ENCODE measurements at places on chromosomes 11 and 22. TPM values are rescaled to one million over a fixed set of nuclear protein-coding genes. Genes with fewer than 3 reads are reported as not detected.

DNA sequence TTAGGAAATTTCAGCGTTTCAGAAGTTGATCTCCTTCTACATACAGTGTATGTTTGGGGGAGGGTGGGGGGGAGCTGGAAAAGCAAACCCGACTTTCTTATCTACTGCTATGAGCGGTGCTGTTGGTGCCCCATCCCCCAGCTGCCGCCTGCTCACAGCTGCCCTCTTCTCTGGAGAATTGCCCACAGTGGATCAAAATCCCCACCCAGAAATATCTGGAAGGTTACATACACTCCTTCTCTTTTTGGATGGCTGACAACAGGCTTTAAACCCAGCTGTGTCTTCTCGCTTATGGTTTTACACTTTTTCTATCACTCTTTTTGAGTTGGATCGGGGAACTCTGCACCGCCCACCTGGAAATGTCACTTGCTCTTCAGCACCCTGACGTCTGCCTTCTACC is 56.4 kb downstream of the DHCR7 start:
- no peak for DNase-seq

GRCh38 chr22:25496396-25497064 is 67.9 kb upstream of the GRK3 start:
- no peak for DNase-seq

- DNase-seq: peak; percentile 59
Measured at GRCh38 chr11:100151944-100152343, 535.1 kb upstream of the ARHGAP42 start.

DNA sequence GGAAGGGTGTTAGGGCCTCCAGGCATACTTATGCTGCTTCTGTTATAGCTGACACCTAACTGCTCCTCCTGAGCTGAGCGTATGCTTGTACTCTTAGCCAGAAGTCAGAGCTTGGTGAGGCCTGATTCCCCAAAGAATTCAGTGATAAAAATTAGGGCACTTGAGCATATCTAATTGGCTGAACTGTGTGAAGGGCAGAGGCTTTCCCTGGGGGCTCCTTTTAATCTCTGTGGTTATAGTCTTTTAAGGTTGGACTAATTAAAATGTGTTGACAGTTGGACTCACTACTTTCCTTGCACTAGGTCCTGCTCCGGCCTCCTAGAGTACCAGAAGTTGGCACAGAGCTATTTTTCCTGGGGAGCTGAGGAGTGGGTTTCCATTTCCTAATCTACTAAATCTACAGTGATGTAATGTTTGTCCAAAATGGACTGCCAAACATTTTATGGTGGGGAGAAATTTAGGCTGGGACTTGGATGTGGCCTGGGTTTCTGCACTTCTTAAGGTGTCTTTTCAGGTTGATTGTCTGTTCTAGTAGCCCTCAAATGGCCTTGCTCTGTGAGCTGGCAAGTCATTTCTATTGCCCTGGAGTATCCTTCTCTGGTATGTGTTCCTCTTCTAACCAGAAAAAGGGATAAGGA is 18.4 kb downstream of the STIM1 start:
- DNase-seq: no peak

- no peak for DNase-seq
Measured at GRCh38 chr22:20010307-20011122, 6.1 kb downstream of the ARVCF start.

Gene PDE3B
- total RNA-seq: 2.4 TPM

GRCh38 chr11:87397011-87397865 is 359.5 kb downstream of the TMEM135 start:
- no peak for DNase-seq

DNA sequence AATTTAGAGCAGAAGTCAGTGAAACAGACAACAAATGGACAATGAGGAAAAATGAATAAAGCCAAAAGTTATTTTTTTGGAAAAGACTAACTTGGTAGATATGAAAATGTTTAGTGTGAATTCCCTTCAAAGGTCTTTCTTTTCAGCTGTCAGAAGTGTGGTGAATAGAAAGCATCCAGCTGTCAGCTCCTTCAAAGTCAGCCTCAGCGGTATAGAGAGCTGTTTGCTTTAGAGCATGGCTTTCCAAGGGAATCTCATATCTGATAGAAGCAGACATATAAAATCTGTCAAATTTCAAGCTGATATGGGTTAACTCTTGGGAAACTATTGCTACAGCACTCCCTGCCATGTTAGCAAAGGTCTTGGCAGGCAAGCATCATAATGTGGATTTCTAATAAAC is 309.3 kb downstream of the CASP12 start:
- DNase-seq: no peak

Gene SPDYC
- not detected for total RNA-seq

Gene RFPL1
- not detected for total RNA-seq

- no peak for DNase-seq
Measured at GRCh38 chr11:75524665-75525432, 892 bp downstream of the GDPD5 start.

DNA sequence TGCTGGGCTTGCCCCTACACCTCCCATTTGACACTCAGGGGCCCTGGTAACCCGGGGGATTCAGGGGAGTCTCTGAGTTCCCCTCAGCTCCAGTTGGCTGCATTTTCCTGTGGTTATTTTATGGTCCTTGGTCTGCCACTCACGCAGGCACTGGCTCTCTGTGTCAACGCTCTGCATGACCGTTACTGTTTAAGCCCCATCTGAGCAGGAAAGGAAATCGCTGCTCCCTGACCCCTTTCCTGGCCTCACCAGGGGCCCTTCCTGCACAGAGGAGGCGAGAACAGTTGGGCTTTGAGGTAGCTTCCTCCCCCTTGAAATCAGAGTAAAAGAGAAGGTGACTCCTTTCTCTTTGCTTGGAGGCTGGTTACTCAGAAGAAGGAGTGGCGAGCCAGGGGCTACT is 2.4 kb downstream of the C1QTNF4 start:
- peak; percentile 83 for DNase-seq

Gene MUC5B
- total RNA-seq: under 0.01 TPM

Gene SEPTIN3
- under 0.01 TPM for total RNA-seq

- DNase-seq: no peak
Measured at GRCh38 chr11:12755510-12756453, 81.6 kb downstream of the TEAD1 start.

Gene SLN
- not detected for total RNA-seq

DNA sequence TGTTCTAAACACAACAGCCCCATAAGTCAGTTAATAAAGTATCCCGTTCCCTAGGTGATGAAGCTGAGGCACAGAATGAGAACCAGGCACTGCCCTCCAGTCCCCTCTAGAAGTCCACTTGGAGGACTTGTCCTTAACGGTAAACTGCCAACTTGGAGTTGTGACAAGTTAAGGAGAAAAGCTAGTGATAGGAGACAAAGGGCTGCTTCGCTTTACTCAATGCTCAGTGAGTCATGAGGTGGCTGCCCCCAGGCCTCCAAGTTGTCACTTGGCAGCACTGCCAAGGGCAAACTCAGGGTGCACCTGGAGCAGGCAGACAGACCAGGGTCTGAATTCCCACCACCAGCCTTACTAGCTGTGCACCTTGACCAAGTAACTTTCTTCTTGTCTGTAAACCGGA is 13.5 kb downstream of the SLC43A1 start:
- no peak for DNase-seq

GRCh38 chr11:2315395-2316168 is 13.8 kb downstream of the TSPAN32 start:
- DNase-seq: no peak

DNA sequence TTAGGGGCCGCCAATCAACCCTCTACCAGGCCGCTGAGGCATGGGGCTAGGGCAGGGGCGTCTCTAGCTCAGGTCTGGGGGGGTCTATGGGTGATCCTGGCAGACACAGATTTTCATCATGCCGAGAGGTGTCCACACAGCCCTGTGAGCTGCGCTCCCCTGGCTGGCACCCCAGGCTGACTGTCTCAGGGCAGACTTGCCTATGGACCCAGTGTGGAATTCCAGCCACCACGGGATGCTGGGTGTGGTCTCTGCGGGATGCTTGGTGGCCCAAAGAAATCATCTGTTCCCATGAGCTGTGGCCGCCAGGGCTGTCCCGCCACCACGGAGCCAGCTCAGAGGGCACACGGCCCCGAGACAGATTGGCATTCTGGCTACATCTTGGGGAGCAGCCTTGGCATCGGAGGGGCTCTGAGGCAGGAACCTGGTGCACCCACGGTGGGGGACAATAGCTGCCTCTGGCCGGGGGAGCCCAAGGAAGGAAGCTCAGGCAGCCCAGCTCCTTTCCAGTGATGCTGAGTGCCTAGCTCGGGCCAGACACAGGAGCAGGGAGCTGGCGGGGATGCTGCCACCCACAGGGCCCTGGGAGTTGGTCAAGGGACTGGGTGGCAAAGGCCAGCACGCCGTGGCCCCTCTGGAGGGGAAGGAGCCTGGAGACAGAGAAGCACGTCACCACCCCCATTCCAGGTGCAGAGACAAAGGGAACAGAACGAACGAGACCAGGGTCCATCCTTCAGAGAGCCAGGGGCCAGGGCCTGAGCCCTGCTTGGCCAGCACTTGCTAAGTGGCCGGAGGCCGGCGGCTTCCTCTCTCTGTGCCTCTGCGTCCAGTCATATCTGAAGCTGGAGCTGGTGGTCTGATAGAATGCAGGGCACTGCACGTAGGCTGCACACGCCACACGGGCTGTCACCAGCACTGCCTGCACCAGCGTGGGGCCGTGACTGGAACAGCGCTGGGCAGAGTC is 64.4 kb upstream of the FGF3 start:
- DNase-seq: no peak

Gene SLC25A45
- 7.0 TPM for total RNA-seq

GRCh38 chr11:17463546-17464174 is 13.0 kb downstream of the ABCC8 start:
- no peak for DNase-seq

Gene PGA3
- not detected for total RNA-seq

DNA sequence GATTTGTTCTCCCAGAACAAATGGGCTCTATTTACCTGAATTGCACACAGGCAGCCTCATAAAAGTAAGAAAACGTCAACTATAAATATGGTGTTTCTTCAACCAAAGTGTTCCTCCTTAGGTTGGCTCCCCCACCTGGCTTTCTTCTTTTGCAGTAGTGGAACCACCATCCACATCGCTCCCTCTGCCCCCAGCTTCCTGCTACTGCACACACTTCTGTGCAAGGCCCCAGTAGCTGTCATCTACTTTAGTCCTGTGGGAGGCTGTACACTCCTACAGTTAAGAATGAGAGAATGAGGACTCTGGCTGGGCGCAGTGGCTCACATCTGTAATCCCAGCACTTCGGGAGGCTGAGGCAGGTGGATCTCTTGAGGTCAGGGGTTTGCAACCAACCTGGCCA is 89.5 kb downstream of the BMAL1 start:
- no peak for DNase-seq

- no peak for DNase-seq
Measured at GRCh38 chr11:87228820-87229219, 191.1 kb downstream of the TMEM135 start.

GRCh38 chr11:114078423-114078822 is 18.9 kb downstream of the ZBTB16 start:
- no peak for DNase-seq

DNA sequence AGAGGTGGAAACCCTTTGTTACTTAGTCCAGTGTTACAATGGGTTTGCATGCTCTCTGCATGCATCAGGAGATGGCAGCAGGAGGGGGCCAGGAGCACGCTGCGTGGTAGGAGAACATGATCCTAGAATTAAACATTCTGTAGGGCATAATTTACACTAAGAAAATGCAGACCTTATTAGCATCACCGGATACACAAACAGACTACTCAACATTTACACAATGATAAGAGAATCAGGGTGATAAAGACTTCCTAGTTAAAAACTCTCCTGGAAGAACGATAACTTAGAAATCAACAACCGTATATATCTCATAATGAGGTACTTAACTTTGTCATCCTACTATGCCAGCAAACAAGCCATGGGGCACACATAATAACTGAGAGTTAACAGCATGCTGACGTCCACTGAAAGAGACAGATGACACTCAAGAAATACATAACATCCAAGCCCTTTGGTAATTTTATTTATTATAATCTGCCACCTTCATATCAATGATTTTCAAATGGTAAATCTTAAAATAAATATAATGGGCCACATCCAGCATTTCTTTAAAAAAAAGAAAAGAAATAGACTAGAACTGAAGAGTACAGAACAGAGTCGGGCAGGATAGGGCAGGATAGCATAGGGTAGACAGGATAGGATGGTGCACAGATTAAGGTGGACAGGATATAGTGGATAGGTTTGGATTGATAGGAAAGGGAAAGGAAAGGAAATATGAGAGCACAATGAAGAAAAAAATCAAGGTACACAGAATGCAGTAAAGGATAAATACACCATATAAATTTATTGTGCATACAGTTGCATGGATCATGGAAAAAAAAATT is 27.5 kb downstream of the CADM1 start:
- DNase-seq: no peak

Gene OR10A2
- total RNA-seq: under 0.01 TPM

- no peak for DNase-seq
Measured at GRCh38 chr11:129854232-129854805, 38.7 kb downstream of the TMEM45B start.

GRCh38 chr11:134632347-134633119 is 220.5 kb upstream of the B3GAT1 start:
- no peak for DNase-seq

- no peak for DNase-seq
Measured at GRCh38 chr11:61711498-61711897, 31.3 kb downstream of the DAGLA start.

Gene OR8G5
- not detected for total RNA-seq

DNA sequence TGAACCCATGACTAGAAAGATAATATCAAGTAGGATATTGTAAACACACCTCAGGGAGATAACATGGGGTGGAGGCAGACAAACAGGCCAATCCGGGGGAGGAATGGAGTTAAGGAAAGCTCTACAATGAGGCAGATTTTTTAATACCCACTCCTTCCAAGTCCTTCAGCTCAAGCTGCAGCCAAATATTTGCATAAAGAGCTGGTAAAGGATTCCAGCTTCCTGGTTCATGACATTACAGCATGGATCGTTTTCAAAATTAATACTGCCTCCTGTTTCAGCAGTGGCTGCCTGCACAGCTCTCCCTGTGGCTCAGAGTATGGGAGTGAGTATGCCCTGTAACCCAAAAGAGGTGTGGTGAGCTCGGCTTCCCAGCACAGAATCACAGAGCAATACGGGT is 5.1 kb downstream of the POU2AF3 start:
- DNase-seq: no peak

Gene FXYD6
- total RNA-seq: 1.3 TPM

- DNase-seq: no peak
Measured at GRCh38 chr11:65059959-65060824, 1.8 kb upstream of the NAALADL1 start.

Gene KRTAP5-1
- not detected for total RNA-seq

Data from hematopoietic multipotent progenitor cell (in vitro differentiated cells).